ENCODE measurements at places on chromosomes 7 and 10. TPM values are rescaled to one million over a fixed set of nuclear protein-coding genes. Genes with fewer than 3 reads are reported as not detected.

- no peak for DNase-seq
Measured at GRCh38 chr7:24732646-24733413, 24.4 kb downstream of the GSDME start.

- no peak for DNase-seq
Measured at GRCh38 chr10:534047-534566, 155.4 kb downstream of the DIP2C start.

DNA sequence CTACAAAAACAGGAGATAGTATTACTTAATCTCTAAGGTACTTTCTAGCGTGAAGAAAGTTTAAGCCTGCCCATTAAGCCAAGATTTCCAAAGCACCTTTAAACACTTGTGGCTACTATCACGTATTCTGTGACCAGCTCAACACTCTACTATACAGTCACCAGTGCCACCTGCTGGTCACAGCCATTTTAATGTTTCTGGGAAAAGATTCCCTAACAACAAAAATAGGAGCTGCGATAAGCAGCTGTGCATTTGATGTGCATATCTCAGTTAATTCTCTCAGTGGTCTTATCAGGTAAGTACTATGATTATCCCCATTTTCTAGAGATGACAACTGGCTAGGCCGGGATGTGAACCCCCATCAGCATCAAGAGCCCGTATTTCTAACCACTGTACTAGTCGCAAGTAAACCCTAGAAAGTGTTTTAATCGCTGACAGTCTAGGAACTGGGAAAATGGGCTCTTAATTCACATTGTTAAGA is 860 bp downstream of the SEC31B start:
- DNase-seq: peak; percentile 47

DNA sequence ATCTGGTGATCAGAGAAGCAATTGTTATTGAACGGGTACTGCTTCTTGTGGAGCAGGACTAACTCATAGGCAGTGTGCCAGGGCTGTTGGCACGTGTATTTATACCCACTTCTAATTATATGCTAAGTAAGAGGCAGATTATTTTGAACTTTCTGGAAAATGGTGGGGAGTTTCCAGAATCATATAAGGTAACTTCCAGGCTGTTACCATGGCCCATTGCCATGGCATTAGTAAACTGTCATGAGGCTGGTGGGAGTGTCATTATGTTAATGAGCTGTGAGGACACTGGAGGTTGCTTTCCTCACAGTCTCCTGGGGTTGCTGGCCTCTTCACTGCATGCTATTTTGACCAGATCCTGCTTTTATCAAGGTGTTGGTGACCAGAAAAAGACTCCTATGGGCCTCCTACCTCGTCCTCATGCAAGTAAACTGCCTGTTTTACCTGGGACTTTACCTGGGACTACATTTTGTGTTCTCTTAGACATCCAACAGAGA is 122.6 kb downstream of the KCND2 start:
- no peak for DNase-seq

GRCh38 chr10:2619916-2620315 is 447.4 kb upstream of the PFKP start:
- DNase-seq: no peak

GRCh38 chr7:92634205-92634604 is 44.0 kb upstream of the FAM133B start:
- DNase-seq: no peak

GRCh38 chr10:124035306-124035927 is 58.0 kb downstream of the CHST15 start:
- no peak for DNase-seq

GRCh38 chr10:63466144-63466935 is 563 bp upstream of the JMJD1C start:
- peak; percentile 28 for DNase-seq

DNA sequence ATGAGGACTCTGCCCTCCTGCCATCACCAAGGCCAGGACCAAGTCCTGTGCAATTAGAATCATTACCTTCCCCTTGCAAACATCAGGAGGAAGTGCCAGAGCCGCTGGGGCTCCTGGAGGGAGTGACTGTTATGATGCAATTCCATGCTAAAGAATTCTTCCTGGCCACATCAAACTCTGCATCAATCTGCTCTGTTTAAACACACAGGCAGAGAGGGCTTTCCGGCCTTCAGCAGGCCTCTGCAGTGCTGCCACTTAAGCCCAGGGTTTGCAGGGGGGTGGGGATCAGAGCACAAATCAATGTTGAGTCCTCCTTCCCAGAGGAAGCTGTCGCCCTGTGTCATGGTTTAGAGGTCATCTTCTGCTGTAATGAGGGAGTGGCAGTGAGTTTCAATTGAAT is 58.1 kb downstream of the CTBP2 start:
- no peak for DNase-seq

DNA sequence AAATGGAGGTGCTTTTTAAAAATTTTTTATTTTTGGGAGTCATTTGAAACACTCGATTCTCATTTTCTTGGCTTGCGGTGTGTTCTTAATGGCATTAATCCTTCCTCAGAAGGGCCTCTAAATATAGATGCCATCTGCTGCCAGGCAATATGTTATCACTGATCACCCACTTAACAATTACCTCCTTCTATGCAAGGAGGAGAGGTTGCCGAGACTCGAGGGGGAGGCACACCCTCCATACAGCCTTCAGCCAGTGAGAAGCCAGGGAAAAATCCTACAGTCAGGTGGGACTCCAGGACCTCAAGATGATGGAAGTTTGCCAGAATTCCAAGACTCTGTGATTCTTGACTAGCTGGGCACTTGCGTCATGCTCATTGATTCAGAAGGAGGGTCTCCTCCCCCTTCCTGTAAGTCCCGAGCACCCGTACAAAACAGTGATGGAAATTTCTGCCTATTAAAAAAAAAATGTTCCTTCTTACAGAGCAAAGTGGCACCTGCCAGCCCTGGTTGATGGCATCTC is 574.5 kb downstream of the TYW1 start:
- no peak for DNase-seq

- DNase-seq: no peak
Measured at GRCh38 chr7:55274156-55274555, 91.0 kb upstream of the LANCL2 start.

DNA sequence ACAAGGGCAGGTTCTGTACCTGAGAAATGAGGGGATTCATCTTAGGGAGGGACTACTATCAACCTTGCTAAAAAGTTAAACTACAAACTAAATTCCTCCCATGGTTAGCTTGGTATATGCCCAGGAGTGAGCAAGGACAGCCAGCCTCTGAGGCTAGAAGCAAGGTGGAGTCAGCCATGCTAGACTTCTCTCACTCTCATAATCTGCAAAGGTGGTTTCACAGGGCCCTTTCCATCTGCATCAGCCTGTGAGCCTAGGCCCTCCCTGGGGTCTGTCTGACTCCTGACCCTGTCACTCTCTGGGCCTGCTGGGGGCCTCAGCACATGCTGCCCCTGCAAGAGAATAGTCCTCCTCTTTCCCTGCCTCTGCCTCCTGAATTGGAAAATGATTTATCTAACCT is 66.1 kb downstream of the ABCA13 start:
- DNase-seq: no peak

DNA sequence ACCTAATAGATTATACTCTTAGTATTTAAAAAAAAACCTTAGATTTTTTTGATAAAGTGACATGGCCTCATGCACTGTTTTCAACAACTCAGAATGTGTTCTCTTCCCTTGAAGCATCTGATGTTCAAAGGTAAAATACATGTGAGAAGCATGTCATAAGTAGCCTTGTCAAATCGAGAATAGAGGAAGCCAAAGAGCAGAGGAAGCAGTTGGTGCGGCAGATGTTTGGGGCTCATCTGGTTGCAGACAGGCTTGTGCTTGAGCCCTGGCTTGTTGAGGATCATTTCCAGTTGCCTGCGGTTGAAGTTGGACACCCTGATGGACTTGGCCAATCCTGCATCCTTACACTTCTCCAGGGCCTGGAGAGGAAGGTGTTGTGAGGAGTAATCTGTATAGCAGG is 59.2 kb downstream of the AKR1E2 start:
- no peak for DNase-seq

- peak; percentile 95 for DNase-seq
Measured at GRCh38 chr7:99918959-99919813, at the start of gene TRIM4. Gene TRIM4 (minus strand): TSS chr7:99919530. CDS start chr7:99919401, 129 bp downstream.

GRCh38 chr7:38476764-38477163 is 154.4 kb downstream of the AMPH start:
- DNase-seq: no peak

- no peak for DNase-seq
Measured at GRCh38 chr10:30818010-30818660, 188.6 kb upstream of the LYZL2 start.

GRCh38 chr10:3774814-3775695 is 10.0 kb downstream of the KLF6 start:
- DNase-seq: no peak

- no peak for DNase-seq
Measured at GRCh38 chr7:24476227-24476626, 97.0 kb upstream of the PALS2 start.

- DNase-seq: no peak
Measured at GRCh38 chr10:33257439-33258080, 76.9 kb downstream of the NRP1 start.

DNA sequence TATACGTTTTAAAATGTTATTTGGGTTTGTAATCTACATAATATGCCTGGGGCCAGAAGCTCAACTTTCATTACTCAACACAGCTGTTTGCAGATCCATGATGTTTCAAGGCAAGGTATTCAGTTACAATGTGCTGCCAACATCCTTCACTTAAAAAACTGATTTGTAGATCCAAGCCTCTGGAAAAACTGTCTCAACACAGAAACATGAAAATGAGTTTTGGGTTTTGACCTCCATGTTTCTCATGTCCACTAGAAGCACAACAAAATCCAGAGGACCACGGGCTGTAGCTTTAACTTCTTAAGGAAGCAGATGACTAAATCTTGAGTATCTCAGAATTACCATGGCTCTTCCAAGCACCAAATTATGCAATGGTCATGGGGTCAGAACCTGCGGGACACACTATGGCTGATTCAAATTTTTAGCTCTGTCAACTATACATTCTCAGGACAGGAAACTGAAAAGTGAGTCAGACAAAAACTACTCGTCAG is 247.1 kb upstream of the GRB10 start:
- no peak for DNase-seq

- DNase-seq: no peak
Measured at GRCh38 chr10:63862860-63863259, 341.7 kb downstream of the REEP3 start.

GRCh38 chr7:155219154-155219531 is 78.5 kb upstream of the INSIG1 start:
- DNase-seq: no peak

- no peak for DNase-seq
Measured at GRCh38 chr10:42961796-42962109, 115.1 kb upstream of the RET start.

The PNLIPRP1 gene
- total RNA-seq: not detected

The AQP1 gene
- total RNA-seq: 0.10 TPM

The NUDT13 gene
- total RNA-seq: 1.4 TPM

The MMRN2 gene
- total RNA-seq: not detected

The TUBB8 gene
- not detected for total RNA-seq

The AKR1B1 gene
- total RNA-seq: 116 TPM

The GTF2I gene
- 158 TPM for total RNA-seq

The XRCC2 gene
- total RNA-seq: 21.3 TPM

The NPTX2 gene
- not detected for total RNA-seq

The PDK4 gene
- not detected for total RNA-seq

The SUMF2 gene
- 124 TPM for total RNA-seq

Data from activated naive CD8-positive, alpha-beta T cell treated with anti-CD3 and anti-CD28 coated beads for 36 hours (primary cell).